IMR-90 (cell line): ENCODE measurements at places on chromosomes 13 and 19. TPM values are rescaled to one million over a fixed set of nuclear protein-coding genes. Genes with fewer than 3 reads are reported as not detected.
A peak's percentile ranks its signal among the peaks of the same experiment; 100 is the strongest.

The COX6B1 gene
- 913 and 983 TPM in 2 replicates for total RNA-seq

The NLRP4 gene
- not detected in 2 replicates for total RNA-seq

The MEIOSIN gene
- total RNA-seq = not detected in 2 replicates

The KLF1 gene
- total RNA-seq = not detected in 2 replicates

The SLC25A41 gene
- total RNA-seq = not detected in 2 replicates

The TMEM150B gene
- total RNA-seq = not detected in 2 replicates

The KCTD15 gene
- total RNA-seq = 13.6 and 16.3 TPM in 2 replicates

DNA sequence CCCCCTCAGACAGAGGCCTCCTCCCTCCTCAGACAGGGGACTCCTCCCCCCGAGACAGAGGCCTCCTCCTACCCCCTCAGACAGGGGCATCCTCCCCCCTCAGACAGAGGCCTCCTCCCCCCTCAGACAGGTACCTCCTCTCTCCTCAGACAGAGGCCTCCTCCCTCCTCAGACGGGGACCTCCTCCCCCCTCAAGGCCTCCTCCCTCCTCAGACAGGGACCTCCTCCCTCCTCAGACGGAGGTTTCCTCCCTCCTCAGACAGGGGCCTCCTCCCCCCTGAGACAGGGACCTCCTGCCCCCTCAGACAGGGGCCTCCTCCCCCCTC, 13.9 kb downstream of the C3 start:
- no peak for DNase-seq
- no peaks in the 10 kb centered on the region for H3K4me1 ChIP-seq
- H3K4me3 ChIP-seq = no peak overlapping the region

GRCh38 chr19:23312515-23312914, 62.3 kb upstream of the ZNF724 start:
- no peak overlapping the region for H3K4me3 ChIP-seq
- H3K27ac ChIP-seq = no peak overlapping the region
- no peaks in the 10 kb centered on the region for H3K27me3 ChIP-seq
- peak; percentile 7 for DNase-seq
- H3K36me3 ChIP-seq = no peaks in the 10 kb centered on the region
- no peaks in the 10 kb centered on the region for H3K4me1 ChIP-seq

DNA sequence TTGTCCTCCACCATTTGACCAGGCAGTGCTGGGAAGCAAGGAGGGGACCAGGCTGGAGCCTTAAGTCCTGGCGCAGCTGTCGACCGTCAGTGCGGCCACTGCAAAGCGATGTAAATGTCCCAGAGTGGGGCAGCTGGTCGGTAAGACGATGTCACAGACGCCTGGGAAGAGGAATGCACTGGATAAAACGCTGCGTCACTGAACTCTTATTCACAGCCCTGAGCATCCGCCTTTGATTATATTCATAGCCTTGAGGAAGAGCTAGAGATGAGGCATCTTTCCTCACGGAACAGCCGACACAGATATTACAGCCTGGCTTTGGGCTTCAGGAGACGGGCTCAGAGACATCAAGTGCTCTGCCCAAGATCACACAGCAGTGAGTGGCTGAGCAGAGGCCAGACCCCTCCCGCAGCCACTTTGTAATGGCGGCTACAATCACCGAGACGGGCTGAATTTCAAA, 17.6 kb upstream of the TUBGCP3 start:
- no peaks in the 10 kb centered on the region; the same call in 1 of the 2 replicates for H3K4me1 ChIP-seq
- no peak for DNase-seq
- H3K27ac ChIP-seq = no peak overlapping the region
- H3K36me3 ChIP-seq = no peaks in the 10 kb centered on the region

DNA sequence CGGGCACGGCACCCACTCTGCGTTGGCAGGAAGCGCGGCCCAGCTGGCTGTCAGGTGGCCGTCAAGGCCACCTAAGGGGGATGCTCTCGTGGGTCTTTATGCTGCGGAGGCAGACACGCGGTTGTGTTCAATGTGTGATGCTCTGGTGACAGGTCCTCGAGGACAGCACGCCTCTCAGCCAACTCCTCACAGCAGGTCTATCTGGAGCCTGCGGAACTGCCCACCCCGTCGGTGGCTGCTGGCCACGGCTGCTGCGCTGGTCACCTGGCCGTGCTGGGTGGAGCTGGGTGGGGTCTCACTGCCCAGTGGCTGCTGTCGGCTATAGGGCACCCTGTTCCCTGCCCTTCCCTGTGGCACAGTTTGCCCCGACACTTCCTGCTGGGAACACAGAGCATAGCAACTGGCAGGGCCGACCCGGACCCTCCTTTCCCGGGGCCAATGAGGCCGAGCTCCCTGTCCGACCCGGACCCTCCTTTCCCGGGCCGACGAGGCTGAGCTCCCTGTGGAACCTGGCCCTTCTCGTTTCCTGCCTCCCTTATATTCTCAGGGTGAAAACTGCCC, 14.3 kb upstream of the F7 start:
- H3K4me3 ChIP-seq = no peak overlapping the region
- no peak overlapping the region for H3K27ac ChIP-seq
- peaks cover 57% of the 10 kb centered on the region for H3K27me3 ChIP-seq
- H3K36me3 ChIP-seq = no peaks in the 10 kb centered on the region

GRCh38 chr19:54387991-54388801, 23.5 kb upstream of the LAIR1 start:
- peak overlapping the region; percentile 37; the same call in 1 of the 2 replicates for H3K4me3 ChIP-seq
- H3K27me3 ChIP-seq = no peaks in the 10 kb centered on the region; the same call in 1 of the 2 replicates
- no peaks in the 10 kb centered on the region for H3K4me1 ChIP-seq
- no peak overlapping the region for H3K27ac ChIP-seq
- no peaks in the 10 kb centered on the region for H3K36me3 ChIP-seq

GRCh38 chr13:110314516-110315245, 7.6 kb downstream of the COL4A2 start:
- DNase-seq = no peak
- no peak overlapping the region for H3K27ac ChIP-seq
- no peaks in the 10 kb centered on the region for H3K27me3 ChIP-seq
- H3K4me3 ChIP-seq = no peak overlapping the region
- H3K36me3 ChIP-seq = peaks cover 60% of the 10 kb centered on the region

DNA sequence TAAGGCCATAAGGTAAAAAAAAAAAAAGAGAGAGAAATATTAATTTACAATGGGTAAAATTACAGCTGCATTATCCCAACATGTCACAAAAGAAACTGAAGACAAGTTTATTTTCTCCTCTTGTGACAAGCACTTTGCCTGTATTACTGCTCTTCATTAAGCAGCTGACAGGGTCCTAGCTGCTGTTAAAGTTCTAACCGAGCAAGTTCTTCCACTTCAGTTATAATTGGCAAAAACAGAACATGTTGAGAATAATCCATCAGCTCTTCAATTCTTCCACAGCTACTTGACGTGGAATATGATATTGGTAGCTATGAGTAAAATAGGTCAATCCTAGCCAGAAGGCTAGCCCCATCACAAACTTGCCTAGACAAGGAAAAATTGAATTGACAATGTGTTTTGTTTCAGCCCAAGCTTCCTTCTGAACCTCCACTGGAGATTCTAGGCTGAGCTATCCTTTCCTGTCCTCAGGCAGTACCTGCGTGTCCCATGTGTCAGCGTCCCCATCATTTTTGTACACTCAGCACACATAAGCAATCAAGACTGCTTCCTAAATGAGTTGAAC, 32.2 kb upstream of the DOCK9 start:
- H3K36me3 ChIP-seq = no peaks in the 10 kb centered on the region
- peaks cover 1% of the 10 kb centered on the region; the same call in 1 of the 2 replicates for H3K27me3 ChIP-seq
- no peak for DNase-seq
- H3K4me1 ChIP-seq = no peaks in the 10 kb centered on the region
- no peak overlapping the region for H3K4me3 ChIP-seq
